ENCODE measurements at places on chromosomes 11 and 22.

- no peak for DNase-seq
Observed at GRCh38 chr22:35299217-35299672, 449 bp upstream of the TOM1 start.

GRCh38 chr11:44614281-44614775 is 48.9 kb downstream of the CD82 start:
- no peak for DNase-seq

GRCh38 chr11:43270468-43270867 is 41.3 kb upstream of the API5 start:
- DNase-seq = no peak

GRCh38 chr11:116733043-116733755 is 39.6 kb downstream of the BUD13 start:
- DNase-seq = no peak

- no peak for DNase-seq
Observed at GRCh38 chr11:97259884-97260283, 870.1 kb downstream of the JRKL start.

DNA sequence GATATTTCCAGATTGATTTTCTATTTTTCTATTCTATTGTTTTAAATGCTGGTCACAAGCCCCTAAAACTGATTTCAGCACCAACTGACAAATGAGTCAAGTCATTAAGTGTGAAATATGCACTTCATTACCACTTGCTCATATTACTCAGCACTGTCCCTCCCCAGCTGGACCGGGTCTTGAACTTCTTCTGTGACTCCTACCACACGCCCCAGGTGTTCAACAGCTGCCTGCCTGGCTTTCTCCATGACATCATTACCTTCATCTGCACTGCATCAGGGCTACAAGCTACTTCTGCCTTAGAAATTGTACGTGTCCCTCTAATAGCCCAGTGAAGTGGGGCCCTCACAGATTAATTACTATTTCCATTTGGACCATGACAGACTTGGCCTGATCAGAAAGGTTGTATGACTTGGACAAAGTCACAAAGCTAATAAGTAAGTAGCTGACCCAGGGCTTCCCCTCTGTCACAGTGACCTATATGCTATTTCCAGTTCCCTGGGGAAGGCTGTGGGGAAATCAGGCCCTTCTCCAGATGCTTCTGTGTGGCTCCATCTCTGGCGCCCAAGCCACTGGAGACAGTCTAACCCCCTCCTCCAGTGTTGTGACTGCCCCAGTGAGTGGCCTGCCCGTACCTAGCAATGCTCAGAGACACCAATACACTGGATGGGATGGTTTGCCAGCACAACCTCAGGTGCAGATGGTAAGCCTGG is 18.1 kb downstream of the TBC1D10A start:
- no peak for DNase-seq

- DNase-seq = no peak
Observed at GRCh38 chr11:64619196-64619595, 28.2 kb downstream of the SLC22A12 start.

GRCh38 chr11:34201129-34201528 is 95.7 kb downstream of the NAT10 start:
- DNase-seq = no peak

DNA sequence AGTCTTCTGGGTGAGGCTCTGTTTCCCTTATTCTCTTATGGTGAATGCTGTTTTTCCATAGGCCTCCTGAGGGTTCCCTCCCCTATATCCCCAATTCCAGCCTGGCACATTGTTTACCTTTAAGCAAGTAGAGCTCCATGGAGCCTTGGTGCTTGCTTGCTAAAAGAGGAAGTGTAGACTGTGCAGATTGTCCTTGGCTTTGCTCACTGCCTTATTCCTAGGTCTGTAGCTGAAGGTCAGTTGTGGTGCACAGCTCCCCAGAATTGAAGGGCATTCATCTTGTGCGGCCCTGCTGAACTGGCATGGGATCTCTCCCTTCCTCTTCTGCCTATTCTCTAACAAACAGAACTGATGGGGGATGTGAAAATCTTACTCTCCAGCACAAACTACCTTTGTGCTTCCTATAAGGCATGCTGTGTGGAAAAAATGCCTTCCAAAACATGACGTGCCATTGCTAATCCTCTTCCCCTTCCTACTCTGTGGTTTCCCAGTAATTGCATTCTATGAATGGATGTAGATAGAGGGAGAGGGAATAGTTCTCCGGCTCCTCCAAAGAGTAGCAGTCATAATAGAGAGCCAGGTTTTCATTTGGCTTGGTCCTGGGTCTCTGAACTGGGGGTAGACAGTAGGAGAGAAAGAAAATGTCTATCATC is 34.2 kb upstream of the PLET1 start:
- DNase-seq = no peak

DNA sequence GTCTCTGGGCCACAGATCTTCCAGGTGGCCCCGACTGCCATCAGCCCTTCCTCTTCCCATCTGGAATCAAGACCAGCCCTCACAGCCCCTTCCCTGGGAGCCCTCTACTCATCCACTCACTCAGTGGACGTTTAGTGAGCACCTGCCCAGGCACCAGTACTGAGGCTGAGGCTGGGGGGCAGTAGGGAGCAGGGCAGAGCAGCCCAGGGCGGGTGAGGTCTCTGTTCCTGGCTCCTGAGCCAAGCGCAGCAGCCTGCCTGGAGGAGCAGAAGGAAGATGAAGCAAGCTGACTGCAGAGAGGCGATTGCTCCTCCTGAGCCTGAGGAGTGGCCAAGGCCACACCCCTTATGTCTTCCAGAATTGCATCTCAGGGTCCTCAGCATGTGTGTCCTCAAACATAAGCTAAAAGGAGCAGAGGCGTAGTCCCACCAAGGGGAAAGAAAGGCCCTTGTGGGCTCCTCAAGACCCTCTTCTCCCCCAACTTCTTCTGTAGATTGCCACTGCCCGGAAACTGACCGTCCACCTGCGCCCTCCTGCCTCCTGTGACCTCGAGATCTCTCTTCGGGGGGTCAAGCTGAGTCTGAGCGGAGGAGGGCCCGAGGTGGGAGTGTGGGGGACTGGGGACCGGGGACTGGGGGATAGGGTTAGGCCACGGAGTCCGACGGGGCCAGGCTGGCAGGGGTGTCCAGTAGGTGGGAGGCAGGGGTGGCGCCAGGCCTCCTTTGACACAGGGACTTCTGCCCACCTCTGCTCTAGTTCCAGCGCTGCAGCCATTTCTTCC is 5.8 kb downstream of the MAPK8IP2 start:
- DNase-seq = no peak

GRCh38 chr11:61881397-61881796 is 9.9 kb downstream of the FADS3 start:
- DNase-seq = no peak

Measured in activated T-cell treated with anti-CD3 and anti-CD28 coated beads for 1 hour (primary cell).